CD4-positive, alpha-beta T cell treated with Interleukin-6 at 100 ng/mL for 8 hours (primary cell): ENCODE measurements at places on chromosomes 12 and 14.

- DNase-seq: no peak
Observed at GRCh38 chr12:104520242-104520900, 63.6 kb downstream of the CHST11 start.

GRCh38 chr14:90599748-90600507 lies 203.1 kb downstream of the CALM1 start:
- no peak for DNase-seq

GRCh38 chr12:66045506-66045905 lies 85.0 kb downstream of the LLPH start:
- no peak for DNase-seq

- DNase-seq: no peak
Observed at GRCh38 chr12:130754234-130754901, 38.3 kb upstream of the RIMBP2 start.

GRCh38 chr12:5589054-5589453 lies 157.1 kb downstream of the NTF3 start:
- no peak for DNase-seq

- no peak for DNase-seq
Observed at GRCh38 chr14:38469156-38469555, 213.3 kb upstream of the CLEC14A start.

GRCh38 chr12:132236930-132237771 lies 92.2 kb downstream of the GALNT9 start:
- no peak for DNase-seq

DNA sequence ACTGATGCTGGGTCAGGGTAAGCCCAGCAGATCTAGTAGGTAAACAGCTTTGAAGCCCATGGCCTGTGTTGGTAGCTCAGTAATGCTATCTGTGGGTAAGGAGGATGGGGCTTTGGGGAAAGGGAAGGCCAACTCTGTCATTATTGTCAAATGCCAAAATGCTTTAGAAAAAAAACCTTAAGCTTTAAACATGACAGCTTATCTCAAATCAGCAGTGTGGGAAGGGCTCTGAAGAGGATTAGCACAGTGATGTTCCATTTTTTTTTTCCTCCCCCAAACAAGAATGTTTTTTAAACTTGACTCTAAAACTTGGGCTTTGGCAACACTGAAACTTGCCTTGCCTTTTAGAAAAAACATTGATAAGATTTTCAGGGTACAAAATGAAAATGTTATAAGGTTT lies 11.7 kb downstream of the DAAM1 start:
- DNase-seq: no peak

GRCh38 chr12:24615967-24616411 lies 332.9 kb downstream of the BCAT1 start:
- no peak for DNase-seq

- peak; percentile 45 for DNase-seq
Observed at GRCh38 chr14:98175436-98175835, 1096.6 kb downstream of the BCL11B start.

GRCh38 chr14:95117937-95118721 lies 39.2 kb downstream of the DICER1 start:
- no peak for DNase-seq

DNA sequence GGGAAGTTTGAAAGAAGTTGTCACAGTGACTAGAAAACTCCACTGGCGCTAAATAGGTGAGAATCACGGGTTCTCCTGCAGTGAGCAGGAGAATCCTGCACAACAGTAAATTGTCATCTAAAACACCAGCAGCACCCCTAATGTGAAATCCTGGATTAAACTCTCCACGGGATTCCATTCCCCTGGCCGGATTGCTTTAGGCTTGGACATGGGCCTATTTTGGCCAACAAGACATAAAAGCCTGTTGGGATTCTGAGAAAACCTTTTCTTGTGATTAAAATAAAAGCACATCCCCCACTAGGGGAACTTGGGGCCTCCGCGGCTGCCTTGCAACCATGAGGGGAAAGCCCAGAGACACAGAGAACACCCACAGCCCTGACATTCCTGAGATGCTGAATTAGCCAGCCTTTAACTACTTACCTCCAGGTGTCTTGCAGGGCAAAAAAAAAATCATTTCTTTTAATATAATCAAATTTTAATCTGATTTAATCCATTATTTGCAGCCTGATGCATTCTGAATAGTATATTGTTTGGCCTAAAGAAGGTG lies 21.0 kb upstream of the TSPAN11 start:
- DNase-seq: no peak

- DNase-seq: peak; percentile 4
Observed at GRCh38 chr14:50531595-50532501, 521 bp downstream of the MAP4K5 start.

DNA sequence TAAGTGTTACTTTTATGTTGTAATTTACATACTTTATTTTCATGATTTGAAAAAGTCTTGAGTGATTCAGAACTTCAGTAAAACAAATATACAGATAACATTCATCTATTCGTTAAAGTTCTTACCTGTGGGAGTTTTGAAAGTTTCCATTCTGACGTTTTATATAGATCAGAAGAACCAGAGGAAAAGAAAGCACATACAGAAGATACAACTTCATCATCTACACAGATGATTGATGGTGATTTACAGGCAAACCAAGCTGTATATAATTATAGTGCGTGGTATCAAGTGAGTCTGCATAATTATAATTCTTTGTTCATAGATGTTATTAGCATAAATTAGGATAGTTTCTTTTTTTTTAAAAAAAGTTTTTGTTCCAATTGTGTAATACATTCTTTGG lies 20.0 kb downstream of the FKBP3 start:
- DNase-seq: no peak

DNA sequence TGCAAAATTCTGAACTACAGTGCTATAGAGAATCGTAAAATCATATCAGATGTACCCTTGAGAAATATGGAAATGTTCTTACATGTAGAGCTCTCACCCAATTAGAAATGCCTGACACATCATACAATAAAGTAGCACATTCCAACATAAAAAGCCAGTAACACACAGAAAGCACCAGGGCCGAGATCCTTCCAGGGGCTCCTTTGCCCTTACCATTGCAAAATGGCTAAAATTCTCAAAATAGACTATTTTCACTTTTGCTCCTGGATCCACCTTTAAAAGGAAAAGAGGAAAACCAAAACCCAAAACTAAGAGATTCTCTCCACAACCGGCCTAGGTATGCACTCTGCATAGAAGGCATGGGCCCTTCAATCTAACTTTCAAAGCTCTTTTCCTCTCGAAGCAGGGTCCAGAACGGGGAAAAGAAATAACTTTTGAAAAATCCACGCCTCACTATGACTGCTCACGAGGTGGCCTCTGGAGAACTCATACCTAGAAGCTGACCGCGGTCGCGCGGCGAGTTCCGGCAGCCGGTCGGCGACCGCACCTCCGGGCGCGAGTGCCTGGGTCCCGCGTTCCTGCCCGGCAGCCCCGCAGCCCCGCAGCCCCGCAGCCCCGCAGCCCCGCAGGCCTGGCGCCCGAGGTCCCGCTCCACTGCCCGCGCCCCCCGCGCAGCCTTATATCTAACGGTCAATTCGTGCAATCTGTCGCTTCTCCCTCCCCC lies 2.7 kb downstream of the OTX2 start:
- DNase-seq: no peak

DNA sequence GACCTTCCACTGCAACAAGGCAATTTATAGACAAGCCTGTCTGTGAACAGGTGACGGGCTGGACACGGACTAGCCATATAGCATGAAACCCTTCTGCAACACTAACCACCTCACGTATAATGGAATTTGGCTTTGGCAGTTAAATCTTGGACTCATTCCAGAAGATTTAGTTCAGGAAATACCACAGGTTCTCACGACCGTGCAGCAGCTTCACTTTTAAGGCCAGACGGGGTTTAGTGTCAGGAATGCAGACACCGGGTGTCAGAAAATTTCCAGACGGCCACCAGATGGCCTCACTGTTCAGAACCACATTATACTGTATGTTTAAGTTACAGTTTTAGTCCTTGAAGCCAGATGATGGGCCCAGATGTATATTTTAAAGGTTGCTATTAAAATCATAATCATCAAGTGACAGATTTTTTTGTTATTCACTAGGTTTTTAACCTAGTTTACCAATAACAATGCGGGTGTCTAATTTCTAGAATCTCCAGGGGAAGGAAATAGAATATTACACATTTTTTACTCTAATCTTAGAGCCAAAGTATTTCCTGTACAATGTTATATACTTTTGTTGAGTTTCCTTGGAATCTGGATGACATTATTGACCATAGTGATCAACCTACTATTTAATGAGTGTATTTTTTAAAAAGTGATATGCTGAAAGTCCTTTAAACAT lies 90.5 kb upstream of the TMPO start:
- DNase-seq: peak; percentile 47

DNA sequence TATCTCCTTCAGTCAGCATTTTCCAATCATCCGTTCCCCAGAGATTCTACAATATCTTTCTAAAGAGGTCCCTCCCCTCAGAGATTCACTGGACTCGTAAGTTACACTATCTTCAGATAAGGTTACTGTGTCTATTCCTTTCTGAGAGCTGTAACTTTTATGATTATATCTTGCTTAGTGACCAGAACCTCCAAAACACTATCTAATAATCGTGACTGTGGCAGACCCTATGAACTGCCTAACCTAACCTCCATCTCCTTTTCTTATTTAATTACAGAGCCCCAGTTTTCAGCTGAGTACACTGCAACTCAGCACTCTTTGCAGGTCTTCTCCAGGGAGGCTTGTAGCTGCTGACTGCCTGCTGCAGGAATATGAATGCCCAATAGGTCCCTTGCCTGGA lies 38.5 kb upstream of the CHGA start:
- no peak for DNase-seq

DNA sequence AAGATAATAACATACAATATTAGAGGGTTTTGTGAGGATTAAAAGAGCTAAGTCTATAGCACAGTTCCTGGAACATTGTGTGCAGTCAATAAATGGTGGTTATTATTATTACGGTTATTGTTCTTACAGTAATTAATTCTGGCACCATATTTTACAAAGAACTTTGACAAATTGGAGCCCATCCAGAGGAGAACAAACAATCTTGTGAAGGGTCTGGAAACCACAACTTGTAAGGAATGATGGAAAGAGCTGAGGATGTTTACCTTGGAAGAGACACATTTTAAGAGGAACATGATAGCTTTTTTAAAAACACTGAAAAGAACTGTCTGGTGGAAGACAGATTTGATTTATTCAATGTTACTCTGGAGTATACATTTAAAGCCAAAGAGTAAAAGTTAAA lies 150.5 kb upstream of the KRR1 start:
- DNase-seq: no peak

- no peak for DNase-seq
Observed at GRCh38 chr12:131751335-131751734, 40.4 kb downstream of the SFSWAP start.

- no peak for DNase-seq
Observed at GRCh38 chr12:53982648-53983567, 2.0 kb upstream of the HOXC10 start.

DNA sequence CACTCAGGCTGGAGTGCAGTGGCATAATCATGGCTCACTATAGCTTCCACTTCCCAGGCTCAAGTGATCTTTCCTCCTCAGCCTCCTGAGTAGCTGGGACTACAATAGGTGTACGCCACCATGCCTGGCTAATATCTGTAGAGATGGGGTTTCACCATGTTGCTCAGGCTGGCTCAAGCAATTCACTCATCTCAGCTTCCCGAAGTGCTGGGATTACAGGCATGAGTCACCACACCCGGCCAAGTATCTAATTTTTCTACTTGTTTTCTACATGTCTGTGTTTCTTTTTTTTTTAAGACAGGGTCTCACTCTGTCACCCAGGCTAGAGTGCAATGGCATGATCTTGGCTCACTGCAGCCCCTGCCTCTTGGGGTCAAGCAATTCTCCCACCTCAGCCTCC lies 119.7 kb upstream of the MED13L start:
- no peak for DNase-seq

- no peak for DNase-seq
Observed at GRCh38 chr14:29671034-29671433, 256.6 kb downstream of the PRKD1 start.

- DNase-seq: no peak
Observed at GRCh38 chr14:58639198-58639565, 1.4 kb downstream of the DACT1 start.

- DNase-seq: no peak
Observed at GRCh38 chr12:127284870-127285431, 982.0 kb upstream of the TMEM132C start.

- DNase-seq: peak; percentile 60
Observed at GRCh38 chr12:96501133-96501761, 11.9 kb downstream of the CFAP54 start.

DNA sequence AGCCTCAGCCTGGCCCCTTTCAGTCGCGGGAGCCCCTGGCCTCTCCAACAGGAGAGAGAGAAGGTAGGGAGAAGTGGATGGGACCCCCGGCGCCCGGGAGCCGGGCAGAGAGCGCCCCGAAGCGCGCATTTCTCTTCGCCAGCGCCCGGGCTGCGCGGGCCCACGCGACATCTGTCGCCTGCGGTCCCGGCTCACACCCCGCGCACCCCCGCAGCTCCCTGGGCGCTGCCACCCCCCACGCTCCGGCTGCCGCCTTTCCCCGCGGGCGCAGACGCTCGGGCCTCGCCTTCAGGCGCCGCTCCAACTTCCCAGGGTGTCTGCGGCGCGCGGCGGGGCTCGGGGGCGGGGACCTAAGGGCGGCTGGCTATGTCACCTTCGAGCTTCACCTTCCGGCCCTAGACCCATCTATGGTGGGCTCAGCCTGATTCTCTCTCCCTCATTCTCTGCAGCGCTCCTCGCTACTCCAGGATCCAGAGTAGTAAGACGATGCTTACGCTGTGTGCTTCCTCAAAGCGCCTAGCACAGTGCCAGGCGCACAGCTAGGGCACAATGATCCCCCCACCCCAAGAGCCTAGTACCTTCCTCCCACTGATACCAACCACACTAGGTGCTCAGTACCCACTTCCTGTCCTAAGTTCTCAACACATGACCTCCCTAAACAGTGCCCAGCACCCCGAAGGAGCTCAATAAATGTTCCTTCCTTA lies 1.6 kb downstream of the HRK start:
- DNase-seq: no peak

GRCh38 chr14:50944647-50945413 lies 547 bp upstream of the PYGL start:
- no peak for DNase-seq

- DNase-seq: no peak
Observed at GRCh38 chr14:88882236-88882635, 57.8 kb downstream of the TTC8 start.

- DNase-seq: no peak
Observed at GRCh38 chr14:89458713-89459420, 41.8 kb upstream of the FOXN3 start.

- DNase-seq: no peak
Observed at GRCh38 chr12:105239304-105239703, 3.3 kb upstream of the APPL2 start.

DNA sequence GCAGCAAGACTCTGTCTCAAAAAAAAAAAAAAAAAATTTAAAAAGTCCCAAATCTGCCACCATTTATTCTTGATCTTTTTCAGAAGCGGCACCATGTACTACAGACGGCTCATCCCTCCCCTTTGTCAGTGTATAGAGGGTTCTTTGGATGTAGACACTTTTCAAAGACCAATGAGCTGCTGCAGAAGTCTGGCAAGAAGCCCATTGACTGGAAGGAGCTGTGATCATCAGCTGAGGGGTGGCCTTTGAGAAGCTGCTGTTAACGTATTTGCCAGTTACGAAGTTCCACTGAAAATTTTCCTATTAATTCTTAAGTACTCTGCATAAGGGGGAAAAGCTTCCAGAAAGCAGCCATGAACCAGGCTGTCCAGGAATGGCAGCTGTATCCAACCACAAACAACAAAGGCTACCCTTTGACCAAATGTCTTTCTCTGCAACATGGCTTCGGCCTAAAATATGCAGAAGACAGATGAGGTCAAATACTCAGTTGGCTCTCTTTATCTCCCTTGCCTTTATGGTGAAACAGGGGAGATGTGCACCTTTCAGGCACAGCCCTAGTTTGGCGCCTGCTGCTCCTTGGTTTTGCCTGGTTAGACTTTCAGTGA lies 6.5 kb upstream of the ACACB start:
- DNase-seq: no peak
